ENCODE measurements at places on chromosomes 1 and 21.

GRCh38 chr1:237492359-237492758 is 398.4 kb downstream of the ZP4 start:
- no peak for DNase-seq

- no peak for DNase-seq
Observed at GRCh38 chr21:32565856-32566465, 19.4 kb downstream of the TCP10L start.

DNA sequence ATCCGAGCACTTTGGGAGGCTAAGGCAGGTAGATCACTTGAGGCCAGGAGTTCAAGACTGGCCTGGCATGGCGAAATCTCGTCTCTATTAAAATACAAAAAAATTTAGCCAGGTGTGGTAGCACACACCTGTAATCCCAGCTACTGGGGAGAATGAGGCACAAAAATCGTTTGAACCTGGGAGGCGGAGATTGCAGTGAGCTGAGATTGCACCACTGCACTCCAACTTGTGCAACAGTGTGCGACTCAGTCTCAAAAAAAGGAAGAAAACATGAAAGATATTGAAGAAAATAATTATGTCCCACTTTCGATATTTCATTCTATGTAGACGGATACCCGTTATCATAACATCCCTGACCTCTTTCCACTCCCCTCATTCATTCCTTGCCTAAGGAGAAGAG is 19.2 kb downstream of the TUT4 start:
- no peak for DNase-seq

DNA sequence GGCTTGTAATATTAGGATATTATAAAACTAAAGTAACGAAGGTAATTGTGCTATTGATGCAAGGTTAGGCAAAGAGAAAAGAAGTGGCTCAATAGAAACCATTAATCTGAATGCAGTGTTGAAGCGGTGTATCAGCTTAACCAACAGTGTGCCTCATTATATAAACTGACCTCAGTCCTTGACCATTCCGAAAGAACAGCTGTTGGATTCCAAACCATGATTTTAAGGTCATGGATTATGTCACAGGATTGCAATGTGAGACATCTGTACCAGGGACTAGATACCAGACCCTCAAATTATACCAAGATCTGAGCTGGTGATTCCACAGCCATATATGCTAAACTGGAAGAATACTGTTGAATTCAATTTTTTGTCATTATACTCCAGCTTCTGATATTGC is 134.2 kb upstream of the HP1BP3 start:
- DNase-seq: no peak

DNA sequence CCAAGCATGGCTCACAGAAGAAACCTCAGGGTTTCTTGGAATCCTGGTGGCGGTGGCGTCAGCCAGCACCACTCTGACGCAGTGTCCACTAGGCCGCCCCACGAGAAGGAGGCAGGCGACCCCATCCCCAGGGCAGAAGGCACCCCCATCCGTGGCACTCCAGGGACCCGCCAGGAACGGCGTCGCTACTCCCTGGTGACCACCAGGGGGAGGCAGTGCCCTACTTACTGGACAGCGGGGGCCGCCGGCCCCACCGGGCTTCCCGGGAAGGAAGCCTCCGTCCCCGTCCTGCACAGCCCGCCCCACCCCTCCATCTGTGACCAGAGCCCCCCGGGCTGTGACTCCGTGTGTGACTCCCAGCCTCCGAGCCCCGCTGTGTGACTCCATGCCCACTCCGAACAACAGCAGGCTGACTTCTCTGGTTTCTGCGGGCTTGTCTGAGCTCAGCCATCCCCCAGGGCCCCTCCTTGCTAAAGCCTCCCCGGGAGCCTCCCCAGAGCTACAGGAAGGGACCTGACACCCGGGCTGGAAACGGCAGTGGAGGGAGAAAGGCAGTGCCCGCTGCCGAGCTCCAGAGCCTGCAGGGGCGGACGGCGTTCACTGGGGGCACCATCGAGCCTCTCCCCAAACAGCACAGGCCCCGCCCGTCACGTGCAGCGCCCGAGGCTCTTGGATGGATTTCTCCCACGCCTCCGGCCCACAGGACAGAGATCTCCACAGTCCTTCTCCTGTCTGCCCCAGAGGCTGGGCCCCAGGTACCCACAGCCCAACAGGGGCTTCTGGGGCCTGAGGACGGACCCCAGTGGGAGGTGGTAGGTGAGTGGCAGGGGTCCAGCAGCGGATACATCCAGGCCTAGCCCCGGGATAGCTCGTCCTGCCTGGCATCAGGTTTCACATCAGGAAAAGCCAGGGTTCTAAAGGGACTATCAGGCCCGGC is 21.1 kb downstream of the KIF17 start:
- DNase-seq: peak; percentile 63

DNA sequence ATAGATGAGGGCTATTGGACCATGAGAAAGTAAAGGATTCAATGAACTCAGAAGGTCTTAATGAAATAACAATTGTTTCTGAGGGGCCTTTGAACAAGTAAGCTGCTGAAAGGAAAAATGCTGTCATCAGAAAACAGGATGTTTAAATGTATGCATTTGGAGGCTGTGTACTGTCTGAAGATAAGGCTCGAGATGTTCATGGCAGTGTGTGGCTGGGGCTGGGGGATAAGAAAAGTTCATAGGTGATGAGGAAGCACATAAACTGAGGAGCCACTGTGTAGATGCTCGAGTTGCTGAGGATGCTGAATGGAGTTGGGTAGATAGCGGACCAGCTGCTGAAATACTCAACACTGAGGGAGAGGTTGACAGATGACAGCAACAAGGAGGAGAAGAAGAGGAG is 17.8 kb downstream of the THEM4 start:
- no peak for DNase-seq

- no peak for DNase-seq
Observed at GRCh38 chr1:49045371-49045770, 268.7 kb upstream of the BEND5 start.

DNA sequence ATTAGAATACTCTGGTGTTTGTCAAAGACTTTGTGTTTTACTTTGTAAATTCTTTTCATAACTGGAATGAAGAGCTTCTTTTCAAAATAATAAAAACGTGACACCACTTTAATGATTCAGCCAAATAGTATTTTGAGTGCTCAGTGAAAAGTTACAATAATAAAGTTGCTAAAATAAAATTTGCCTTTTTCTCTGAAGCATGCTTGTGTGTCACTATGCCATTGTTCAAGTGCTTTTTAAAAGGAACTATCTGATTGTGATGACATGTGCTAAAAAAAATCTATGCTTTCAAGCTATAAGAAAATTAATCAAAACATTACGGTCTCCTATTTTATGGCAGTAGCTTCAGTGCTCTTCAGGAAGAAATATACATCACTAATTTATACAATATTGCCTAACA is 1290.5 kb upstream of the B3GALT2 start:
- DNase-seq: no peak

GRCh38 chr1:172288581-172288980 is 131.9 kb upstream of the C1orf105 start:
- no peak for DNase-seq

GRCh38 chr21:38929652-38930051 is 123.9 kb downstream of the ETS2 start:
- no peak for DNase-seq

- DNase-seq: no peak
Observed at GRCh38 chr1:6694121-6694713, 7.4 kb downstream of the DNAJC11 start.

Measured in immature natural killer cell (primary cell).